ENCODE measurements at places on chromosomes 1 and 21.

DNA sequence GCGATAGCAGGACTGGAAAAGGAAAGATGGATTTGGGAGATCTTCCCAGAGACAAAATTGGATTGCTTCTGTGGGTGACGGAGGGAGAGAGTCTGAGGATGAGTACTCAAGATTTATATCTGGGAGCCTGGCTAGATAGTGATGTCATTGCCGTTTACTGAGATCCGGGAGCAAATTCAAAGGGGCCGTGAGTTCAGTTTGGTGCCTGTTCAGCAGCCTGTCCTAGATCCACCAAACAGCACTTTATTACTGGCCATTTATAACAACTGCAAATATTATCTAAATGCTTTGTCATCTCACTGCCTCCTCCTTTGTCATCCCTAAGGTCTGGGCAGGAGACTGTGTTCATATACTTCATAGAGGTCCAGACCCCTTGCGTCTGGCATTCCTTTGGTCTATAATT lies 29.2 kb downstream of the MAPKAPK2 start:
- no peak for DNase-seq

DNA sequence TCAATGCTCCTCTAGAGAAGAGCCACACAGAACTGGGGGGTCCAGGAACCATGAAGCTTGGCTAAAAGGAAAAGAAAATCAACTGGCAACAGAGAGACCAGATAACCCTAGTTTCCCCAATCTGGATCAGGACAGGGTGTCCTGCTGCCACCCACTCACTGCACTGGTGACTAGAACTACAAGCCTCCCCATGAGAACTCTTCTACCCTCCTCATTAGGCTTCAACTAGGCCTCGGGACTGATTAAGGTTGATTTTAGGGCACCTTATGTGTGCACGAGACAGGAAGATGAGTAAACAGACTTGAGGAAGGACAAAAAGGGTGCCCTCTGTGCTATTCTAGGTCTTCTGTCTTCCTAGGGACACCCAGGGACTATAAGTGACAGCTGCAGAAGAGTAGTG lies 2.3 kb upstream of the SF3B4 start:
- no peak for DNase-seq

- no peak for DNase-seq
Measured at GRCh38 chr1:189605226-189605625, 872.4 kb downstream of the BRINP3 start.

GRCh38 chr1:1918901-1919303 lies at the start of gene TMEM52:
Gene TMEM52, minus strand, starts transcription at chr1:1919279. Its CDS starts 14 bp downstream, at chr1:1919265.
- no peak for DNase-seq

DNA sequence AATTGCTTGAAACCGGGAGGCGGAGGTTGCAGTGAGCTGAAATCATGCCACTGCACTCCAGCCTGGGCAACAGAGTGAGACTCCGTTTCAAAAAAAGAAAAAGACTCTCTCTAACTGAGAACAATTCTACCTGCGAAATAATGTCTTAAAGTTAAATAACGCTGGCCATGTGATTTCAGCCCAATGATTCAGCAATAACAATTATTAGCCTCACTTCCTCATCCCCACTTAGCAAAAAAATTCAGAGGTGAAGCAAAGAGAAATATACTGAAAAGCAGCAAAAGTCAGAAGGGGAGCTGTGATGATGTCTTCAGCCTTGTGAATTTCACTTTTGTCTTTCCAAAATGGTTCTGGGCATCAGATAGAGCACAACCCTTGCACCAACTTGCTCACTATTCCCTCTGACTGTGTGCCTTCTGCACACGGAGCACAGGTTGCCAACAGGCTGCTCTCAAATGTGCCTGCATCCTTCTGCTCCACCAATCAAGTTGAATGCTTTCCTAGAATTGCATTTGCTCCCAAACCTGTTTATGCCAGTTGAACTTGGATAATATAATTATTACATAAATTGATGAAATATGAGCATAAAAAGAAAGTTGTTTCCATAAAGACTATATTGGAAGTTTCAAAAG lies 79.8 kb upstream of the IPO9 start:
- no peak for DNase-seq

- no peak for DNase-seq
Measured at GRCh38 chr1:227730630-227731151, 4.4 kb downstream of the JMJD4 start.

GRCh38 chr1:178388418-178389145 lies 108.2 kb downstream of the CLEC20A start:
- DNase-seq: no peak

- no peak for DNase-seq
Measured at GRCh38 chr1:191901651-191902050, 256.6 kb upstream of the RGS18 start.

DNA sequence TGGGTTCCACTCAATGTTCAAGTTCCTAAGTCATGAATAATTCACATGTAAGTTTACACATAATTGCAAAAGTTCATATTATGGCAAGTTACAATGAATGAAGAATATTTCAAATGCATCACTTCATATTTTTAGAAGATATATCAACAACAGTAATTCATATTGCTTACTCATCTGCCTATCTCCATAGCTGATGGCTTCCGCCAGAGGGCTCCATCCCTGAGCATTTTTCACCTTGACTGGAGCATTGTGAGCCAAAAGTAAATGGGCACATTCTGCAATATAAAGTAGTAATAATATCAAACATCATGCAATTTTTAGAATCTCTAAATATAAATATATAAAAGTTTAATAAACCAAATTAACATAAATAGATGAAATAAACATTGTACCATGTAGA lies 29.8 kb downstream of the ANKRD13C start:
- DNase-seq: no peak

GRCh38 chr21:28916150-28916893 lies 76.4 kb downstream of the LTN1 start:
- DNase-seq: no peak

DNA sequence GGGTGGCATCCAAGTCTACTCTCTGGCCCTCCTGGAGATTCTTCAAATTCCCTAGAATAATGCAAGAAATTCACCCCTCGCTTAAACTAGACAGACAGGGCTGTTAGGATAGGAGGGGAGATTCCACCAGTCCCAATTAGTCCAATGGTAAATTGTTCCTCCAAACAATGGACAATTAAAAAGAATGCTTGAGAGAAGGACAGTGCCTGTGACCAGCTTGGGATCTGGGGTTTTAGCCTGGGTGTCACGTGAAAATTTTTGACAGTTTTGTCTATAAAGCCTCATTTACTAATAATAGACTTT lies 177.7 kb upstream of the RAB4A start:
- DNase-seq: no peak

DNA sequence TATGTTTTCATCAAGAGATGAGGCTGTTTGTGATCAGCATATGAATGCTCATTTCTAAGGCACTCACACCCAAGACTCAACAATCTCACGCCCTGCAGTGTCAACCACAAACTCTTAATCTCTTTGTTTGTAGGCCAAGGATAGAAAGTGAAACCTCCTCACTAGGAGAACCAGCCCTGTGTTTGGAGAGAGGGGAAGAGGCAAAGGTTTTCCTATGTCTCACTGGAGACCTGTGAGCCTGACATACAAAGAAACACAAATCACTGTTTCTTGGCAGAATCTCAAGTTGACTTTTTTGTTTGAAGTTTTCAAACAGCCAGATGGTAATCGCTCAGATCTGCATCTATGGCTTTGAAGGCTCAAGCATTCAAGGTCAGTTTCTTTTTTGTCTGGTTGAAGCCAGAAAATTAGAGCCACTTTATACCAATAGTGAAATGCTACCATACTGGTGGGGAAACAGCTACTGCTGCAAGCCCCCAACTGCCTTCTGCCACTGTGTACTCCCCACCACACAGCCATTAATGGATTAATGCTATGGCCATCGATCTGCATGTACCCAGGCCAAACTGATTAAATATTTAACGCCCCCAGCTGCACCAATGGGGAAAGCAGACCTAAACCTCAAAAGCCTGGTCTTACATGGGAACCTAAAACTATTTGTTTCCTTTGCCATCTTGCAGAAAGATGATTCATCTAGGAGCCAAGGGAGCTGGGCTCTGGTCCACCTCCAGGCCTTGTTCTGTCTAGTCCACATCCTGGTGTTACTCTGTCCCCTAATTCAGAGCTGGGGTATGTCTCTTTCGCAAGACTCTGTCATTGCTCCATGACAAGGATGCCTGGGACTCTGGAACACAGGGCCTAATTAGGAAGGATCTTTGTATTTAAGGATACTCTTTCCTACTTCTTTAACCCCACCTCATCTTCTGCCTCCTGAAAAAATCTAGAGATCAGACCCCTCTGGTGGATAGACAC lies 16.3 kb downstream of the PDZK1 start:
- DNase-seq: no peak

DNA sequence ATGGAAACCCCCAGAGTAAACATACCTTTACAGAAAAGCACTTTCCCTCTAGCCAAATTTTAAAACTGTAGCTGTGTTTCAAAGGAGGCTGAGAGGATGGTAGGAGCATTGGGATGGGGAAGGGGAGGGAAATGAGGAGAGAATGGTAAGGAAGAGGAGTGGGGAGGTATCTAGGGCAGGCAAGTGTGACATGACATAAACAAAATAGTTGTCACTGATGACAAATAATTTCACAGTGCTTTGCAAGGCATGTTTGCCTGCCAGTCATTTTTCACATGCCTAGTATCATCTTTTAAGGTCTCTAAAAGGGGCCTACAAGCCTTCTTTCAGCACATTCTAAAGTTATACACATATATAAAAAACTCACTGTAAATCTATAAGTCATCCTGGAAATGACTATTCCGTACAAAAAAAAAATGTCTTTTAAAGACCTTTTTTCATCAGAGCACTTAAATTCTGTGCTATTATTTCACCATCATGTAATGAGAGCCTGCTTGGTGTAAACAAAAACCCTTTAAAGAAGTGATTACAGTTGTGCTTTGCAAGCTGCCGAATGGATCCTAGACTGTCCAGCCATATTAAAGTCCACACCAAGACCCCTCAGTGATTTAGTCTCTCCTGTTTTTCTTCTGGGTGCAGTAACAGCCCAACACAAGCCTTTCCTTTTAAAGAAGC lies 38.4 kb downstream of the HLX start:
- DNase-seq: no peak

- no peak for DNase-seq
Measured at GRCh38 chr1:33366762-33367484, 46.0 kb upstream of the A3GALT2 start.

GRCh38 chr1:9279172-9279840 lies 13.4 kb upstream of the SPSB1 start:
- no peak for DNase-seq

GRCh38 chr1:1955621-1956094 lies 36.6 kb upstream of the TMEM52 start:
- DNase-seq: no peak

- no peak for DNase-seq
Measured at GRCh38 chr1:240126821-240127220, 35.1 kb downstream of the FMN2 start.

- DNase-seq: no peak
Measured at GRCh38 chr21:39036581-39036980, 146.7 kb downstream of the PSMG1 start.

GRCh38 chr1:77012066-77012465 lies 144.8 kb downstream of the ST6GALNAC5 start:
- DNase-seq: no peak

DNA sequence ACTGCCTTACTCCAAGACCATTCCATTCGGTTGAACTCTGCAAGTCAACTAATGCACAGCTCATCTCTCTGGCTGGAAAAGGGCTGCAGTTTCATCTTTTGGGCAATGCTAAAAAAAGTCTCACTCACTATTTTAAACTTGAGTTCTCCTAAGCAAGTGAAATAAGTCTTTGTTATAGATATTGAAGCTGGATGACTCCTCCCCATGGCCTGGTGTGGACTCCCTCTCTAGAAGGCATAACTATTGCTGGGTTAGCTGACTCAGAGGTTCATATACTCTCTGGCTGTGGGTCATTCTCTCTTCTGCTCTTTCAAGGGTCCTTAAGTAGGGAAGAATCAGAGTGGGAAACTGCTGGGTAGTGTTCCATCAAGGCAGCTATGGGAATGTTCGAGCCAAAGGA lies 88.0 kb downstream of the XCL2 start:
- no peak for DNase-seq

DNA sequence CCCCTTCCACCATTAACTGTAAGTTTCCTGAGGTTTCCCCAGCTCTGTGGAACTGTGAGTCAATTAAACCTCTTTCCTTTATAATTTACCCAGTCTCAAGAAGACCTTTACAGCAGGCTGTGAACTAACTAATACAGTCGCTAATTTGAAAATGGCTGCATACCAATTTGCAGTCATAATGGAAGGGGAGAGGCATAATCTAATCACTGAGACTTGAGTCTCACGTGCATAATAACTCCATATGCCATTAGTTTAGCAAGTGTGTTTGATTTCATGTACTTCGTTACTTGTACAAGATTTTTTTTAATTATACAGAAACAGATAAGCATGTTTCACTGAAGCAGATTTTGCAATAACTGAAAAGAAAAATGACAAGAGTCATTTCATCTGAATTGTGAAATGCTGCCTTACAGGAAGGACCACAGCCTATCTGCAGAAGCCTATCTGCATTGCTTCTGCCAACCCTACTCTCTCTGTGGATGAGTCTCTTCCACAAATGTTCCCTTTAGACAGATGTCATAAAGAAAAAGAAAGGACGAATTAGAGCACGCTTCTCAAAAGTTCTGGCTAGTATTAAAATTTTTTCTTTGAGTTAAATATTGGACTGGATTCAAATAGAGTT lies 99.1 kb downstream of the PTGER3 start:
- no peak for DNase-seq

DNA sequence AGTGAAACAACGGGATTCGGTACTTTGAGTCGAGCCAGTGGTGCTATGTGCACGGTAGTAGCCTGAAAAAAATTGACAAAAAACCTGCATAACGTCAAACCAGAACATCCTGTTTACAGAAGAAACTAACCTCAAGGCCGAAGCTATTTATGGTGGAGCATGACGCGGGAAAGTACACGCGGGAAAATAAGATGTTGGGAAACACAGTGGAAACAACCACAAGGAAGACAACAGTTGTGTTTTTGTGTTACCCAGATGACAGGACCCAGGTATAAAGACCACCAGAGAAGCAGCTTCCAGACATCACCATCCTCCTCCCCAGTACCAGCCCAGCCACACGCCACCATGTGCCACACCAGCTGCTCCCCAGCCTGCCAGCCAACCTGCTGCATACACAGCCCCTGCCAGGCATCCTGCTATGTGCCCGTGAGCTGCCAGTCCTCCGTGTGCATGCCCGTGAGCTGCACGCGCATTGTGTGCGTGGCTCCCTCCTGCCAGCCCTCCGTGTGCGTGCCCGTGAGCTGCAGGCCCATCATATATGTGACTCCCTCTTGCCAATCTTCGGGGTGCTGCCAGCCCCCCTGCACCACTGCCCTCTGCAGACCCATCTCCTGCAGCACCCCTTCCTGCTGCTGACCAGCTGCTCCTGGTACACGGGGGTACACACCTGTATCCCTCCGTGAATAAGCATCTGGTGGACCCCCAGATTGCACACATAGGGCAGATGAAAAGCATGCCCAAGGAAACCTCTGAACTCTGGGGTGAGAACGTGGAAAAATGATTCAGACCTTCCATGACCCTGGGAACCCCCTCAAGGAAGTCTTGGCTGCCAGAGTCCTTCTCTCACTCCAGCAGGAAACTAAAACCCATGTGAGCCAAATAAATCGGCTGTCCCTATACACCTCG lies at the start of gene KRTAP12-3:
Gene KRTAP12-3, plus strand, starts transcription at position 298 of the 906 bp plus-strand sequence. Its CDS starts 48 bp downstream, at position 346.
- DNase-seq: no peak

DNA sequence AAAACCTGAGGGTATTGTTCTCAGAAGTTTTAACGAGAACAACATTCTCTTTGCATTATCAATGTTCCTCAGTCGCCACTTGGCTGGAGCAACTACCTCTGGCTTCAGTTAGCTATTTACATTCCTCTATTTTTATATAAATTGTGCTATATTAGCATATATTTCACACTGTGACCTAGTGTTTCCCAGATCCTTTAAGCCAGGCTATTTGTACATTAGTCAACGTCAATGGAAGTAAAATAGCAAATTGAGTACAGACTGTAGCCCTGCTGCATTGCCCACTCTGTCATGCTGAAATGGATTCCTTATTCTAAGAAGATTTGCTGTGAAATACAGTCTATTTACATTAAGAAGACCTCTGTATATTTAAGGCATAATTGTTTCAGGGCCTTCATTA lies 213.8 kb downstream of the ROR1 start:
- DNase-seq: no peak
